ENCODE measurements at places on chromosomes 16 and 17.

GRCh38 chr17:283911-284675 lies 68.5 kb downstream of the RPH3AL start:
- DNase-seq: peak; percentile 37

DNA sequence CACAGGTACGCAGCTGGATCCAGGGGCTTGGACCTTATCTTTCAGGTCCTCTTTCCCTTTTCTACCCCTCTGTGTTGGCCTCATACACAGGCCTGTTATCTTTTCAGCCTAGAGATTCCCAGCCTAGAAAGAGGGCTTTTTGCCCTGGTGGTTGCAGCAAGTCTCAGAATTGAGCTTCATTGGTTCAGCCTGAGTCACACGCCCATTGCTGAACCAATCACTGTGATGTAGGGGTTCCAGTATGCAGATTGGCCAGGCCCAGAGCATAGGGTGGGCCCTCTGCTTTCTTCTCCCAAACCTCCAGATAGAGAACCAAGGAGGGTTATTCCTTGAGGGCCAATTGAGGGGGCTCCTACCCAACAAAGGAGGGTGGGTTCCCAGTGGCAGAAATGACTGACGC lies 32.8 kb downstream of the GPT2 start:
- DNase-seq: no peak

DNA sequence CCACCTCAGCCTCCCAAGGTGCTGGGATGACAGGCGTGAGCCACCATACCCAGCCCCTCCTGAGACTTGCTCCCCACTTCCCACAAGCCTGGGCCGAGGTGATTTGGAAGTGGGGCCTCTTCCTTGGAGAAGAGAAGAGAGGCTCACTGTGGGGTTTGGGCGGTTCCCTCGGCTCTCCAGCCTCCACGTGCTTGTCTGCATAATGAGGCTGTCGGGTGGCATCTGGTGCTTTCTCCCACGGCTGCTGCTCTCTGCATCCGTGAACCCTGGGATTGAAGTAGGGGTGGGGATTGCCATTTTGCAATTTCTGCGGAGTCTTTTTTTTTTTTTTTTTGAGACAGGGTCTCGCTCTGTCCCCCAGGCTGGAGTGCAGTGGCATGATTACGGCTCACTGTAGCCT lies 101.4 kb downstream of the RAP1GAP2 start:
- no peak for DNase-seq

DNA sequence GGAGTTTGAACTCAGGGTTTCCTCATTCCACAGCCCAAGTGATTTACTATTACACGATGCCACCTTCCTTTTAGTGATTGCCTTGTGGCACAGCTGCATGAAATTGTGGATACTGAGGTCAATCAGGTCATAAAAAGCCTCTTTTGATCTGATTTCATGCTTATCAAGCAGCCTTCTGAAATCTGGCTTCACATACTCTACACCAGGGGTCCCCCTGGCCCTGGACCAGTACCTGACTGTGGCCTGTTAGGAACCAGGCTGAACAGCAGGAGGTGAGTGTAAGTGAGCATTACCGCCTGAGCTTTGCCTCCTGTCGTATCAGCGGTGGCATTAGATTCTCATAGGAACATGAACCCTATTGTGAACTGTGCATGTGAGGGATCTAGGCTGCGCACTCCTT lies 13.8 kb downstream of the SLFN5 start:
- no peak for DNase-seq

- DNase-seq: no peak
Measured at GRCh38 chr17:41992576-41992975, 24.7 kb downstream of the DNAJC7 start.

DNA sequence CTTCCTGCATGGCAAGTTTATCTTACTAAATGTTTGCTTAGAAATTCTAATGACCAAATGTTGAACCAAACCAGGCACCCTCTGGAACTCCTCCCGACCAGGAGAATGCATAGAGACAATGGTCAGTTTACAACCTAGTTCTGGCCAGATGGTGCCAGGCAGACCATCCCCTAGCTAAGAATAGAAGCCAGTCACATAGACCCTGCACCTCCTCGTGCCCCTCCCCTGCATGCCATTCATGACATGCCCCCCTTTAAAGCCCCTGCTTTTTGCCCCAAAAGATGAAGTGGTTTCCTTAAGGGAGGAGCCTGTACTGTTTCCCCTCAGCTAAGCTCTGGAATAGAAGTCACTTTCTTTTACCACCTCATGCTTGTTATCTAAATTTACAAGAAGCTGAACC lies 6.6 kb upstream of the CPHXL start:
- DNase-seq: no peak

DNA sequence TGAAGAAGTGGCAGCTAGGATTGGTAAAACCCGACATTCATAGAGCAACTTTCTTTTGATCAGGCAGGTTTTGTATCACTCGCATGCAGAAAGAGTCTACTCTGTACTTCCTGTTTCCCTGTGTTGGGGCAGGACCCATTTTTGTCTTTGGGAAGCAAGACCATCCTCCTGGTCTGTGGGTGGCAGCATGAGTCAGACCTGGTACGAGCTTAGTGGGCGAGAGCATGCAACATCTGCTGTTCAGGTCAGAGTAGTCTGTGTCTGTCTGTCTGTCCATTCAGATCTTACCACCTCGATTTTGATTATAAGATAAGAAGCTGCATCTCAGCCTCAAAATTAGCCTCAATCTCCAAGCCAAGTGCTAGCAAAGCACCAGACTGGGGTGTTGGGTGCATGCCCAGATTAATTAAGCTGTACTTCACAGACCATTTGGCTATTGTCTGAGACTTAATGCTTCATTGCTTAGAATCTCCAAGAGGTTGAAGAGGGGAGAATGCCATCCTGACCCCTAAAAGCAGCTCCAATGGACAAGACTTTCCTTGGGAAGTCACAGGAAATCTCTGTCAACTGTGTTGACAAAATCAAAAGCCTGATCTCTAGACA lies 110.9 kb downstream of the XYLT1 start:
- DNase-seq: peak; percentile 84

- DNase-seq: no peak
Measured at GRCh38 chr17:44587339-44587738, 30.1 kb downstream of the FZD2 start.

DNA sequence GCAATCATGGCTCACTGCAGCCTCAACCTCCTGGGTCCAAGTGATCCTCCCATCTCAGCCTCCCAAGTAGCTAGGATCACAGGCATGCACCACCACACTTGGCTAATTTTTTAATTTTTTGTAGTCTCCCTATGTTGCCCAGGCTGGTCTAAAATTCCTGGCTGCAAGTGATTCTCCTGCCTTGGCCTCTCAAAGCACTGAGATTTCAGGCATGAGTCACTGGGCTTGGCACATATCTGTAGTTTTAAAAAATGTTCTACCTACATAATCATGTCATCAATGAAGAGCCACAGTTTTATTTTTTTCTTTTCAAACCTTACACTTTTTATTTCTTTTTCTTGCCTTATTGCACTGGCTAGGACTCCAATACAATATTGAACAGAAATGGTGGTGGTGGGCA lies 33.1 kb upstream of the COL1A1 start:
- no peak for DNase-seq

GRCh38 chr17:4771519-4772234 lies at the start of gene TM4SF5:
Gene TM4SF5, plus strand, starts transcription at chr17:4771886. Its CDS starts 37 bp downstream, at chr17:4771923.
- no peak for DNase-seq

- DNase-seq: no peak
Measured at GRCh38 chr17:41073676-41074075, 8.0 kb upstream of the KRTAP2-4 start.

- DNase-seq: no peak
Measured at GRCh38 chr17:10821054-10821453, 16.8 kb downstream of the PIRT start.
